NCI-H2227 treated with DMSO at 0.1 percent for 48 hours (cell line): ENCODE measurements at places on chromosomes 4 and X.

GRCh38 chr4:102761296-102761701, 531 bp upstream of the MANBA start:
- DNase-seq, result peak; percentile 44

DNA sequence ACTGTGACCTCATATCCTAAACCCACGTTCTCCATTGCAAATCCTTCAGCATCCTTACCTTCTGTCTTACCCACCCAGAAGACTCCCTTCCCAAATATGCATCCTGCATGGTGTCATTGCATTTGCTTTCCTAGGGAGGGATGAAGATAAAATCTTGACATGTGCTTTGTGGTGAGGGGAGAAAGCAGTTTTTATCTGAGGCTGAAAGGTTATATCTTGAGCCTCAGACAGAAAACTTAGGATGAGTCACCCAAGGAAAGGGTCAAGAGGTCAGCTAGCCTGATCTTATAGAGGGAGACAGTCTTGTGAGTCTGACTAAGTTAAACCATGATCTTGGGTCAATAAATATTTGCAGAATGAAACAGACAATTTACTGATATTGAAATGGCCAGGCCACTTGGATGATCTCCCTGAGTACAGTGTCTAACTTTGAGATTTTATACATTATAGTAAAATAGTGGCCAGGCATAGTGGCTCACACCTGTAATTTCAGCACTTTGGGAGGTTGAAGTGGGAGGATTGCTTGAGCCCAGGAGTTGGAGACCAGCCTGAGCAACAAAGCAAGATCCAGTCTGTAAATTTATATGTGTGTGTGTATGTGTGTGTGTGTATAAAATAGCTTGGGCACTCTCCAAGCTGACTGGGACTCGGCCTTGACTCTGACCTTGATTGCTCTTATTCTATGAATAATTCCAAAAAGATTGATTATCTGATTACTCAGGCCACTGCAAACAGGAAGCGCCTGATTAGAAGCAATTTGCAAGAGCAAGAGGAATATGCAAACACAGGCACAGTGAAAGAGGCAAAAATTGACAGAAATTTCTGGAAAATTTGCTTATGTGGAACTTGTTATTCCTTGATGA, 15.4 kb upstream of the FAM9C start:
- no peak for DNase-seq

DNA sequence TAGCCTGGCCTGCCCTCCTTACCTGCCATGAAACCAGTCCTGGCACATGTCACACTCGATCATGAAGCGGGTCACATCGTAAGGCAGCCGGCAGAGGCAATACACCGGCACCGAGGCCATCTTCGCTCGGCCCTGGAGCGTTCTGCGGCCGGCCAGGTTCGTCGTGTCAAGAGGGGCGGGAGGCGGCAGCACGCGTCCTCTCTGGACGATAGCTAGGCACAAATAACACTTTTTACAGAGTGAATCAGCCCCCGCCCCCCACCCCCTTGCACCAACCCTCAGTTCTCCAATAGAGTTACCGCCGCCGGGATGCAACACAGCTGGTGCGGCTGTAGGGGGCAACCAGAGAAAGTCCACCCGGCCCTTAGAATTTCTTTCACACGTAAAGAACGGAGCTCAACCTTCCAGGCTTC, 1.7 kb downstream of the PHF8 start:
- DNase-seq, result peak; percentile 50

DNA sequence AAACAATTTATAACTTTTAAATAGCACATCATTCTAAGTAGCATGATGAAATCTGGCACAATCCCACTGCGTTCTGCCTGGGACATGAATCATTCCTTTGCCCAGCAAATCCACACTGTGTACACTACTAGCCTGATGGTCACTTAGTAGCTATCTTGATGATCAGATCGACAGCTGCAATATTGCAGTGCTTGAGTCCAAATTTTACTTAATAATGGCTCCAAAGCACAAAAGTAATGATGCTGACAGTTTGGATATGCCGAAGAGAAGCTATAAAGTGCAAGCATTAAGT, 86.6 kb upstream of the NPNT start:
- no peak for DNase-seq

- no peak for DNase-seq
These were observed 893.7 kb upstream of the SLIT2 start for GRCh38 chr4:19358015-19358414.

DNA sequence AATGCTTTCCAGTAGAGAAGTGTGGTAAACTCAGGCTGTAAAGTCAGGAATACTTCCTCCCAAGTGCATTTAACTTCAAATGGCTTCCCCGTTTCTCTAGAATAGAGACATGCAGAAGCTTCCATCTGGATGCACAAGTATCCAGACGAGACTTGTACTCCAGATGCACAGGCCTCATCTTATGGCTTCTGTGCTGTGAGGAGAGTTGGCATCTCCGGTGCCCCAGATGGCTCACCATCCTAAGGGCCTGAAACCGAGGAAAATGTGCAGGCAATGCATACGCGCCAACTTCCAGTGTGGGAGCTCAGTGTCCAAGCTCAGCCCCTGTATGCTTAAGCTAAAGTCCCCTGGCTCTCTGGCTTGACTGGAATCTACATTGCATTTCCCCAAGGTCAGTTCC, 184.0 kb upstream of the TBL1X start:
- no peak for DNase-seq

DNA sequence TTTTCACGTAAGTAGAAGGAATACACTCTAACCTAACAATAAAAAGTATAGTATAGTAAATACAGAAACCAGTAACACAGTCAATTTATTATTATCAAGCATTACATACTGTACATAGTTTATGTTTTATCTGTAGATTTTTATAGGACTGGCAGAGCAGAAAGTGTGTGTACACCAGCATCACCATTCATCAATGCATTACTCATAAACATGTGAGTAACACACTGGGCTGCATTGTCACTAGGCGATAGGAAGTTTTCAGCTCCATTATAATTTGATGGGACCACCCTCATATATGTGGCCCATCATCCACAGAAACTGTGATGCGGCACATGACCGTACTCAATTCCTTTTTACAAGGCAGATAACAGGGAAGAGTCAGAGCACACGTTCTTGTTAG, 137.8 kb upstream of the RBPJ start:
- DNase-seq, result no peak

GRCh38 chr4:27176400-27176799, 315.8 kb downstream of the STIM2 start:
- DNase-seq, result no peak
